ENCODE measurements at places on chromosomes 12 and 14. TPM values are rescaled to one million over a fixed set of nuclear protein-coding genes. Genes with fewer than 3 reads are reported as not detected.

GRCh38 chr14:20302042-20302755, 3.6 kb downstream of the TTC5 start:
- peaks cover 20% of the 10 kb centered on the region for H3K4me1 ChIP-seq
- no peak overlapping the region for H3K4me3 ChIP-seq
- peaks cover 23% of the 10 kb centered on the region for H3K36me3 ChIP-seq
- no peak overlapping the region for H3K27ac ChIP-seq
- no peaks in the 10 kb centered on the region for H3K27me3 ChIP-seq

DNA sequence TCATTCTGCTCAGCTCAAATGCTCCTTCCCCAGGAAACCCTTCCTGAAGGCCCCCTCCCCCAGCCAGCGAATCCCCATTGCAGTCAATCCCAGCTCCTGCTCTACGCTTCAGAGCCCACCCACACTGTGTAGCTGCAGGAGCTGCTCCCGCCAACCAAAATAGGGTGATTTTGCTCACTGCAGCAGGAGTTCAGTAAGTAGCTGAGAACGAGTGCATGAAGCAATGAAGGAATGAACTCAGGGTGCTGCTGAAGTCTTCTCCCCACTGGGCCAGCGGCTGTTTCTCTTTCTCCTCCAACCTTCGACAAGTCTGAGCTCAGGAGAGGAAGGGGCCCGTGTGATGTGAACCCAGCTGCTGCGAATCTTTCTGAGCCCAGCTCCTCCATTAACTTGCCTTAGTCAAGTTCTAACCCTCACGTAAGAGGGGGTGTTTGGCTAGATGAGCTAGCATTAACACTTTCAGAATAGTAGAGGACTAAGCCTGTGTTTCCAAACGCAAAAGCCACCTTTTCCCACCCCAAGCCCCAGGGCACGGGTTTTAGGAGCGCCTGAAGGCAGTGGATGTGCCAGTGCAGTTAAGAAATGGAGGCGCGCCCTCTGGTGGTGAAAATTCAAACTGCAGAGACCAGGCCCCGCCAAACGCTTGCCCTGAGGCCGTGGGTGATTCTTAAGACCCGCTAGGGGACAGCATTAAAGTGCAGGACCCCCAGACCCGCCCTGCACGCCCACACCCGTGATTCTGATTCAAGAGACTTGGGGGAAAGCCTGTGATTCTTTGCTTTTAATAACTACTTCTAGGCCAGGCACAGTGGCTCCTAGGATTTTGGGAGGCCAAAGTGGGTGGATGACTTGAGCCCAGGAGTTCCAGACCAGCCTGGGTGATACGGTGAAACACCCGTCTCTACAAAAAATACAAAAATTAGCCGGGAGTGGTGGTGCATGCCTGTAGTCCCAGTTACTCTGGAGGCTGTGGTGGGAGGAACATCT, 11.9 kb upstream of the SERPINA4 start:
- H3K27me3 ChIP-seq = peaks cover 21% of the 10 kb centered on the region
- no peak for DNase-seq
- H3K36me3 ChIP-seq = peaks cover 8% of the 10 kb centered on the region
- H3K4me1 ChIP-seq = no peaks in the 10 kb centered on the region

DNA sequence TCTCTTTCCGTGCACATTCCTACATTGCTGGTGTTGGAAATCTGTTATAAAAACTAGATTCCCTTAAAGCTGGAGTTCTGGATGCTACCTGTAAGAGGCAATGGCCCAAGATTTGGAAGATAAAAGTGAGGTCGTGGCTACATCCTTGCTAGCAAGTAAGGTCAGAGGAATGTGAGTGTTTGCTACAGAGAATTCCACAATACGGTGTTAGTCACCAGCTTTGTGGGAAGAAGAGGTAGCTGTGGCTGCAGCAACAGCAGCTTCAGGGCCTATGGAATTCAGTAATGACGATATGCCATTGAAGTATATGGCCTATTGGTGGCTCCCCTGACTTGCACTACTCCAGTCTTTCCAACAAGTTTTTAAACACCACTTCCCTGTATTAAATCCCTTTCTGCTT, 227.7 kb upstream of the TMEM260 start:
- peaks cover 20% of the 10 kb centered on the region for H3K36me3 ChIP-seq
- no peak for DNase-seq
- H3K27me3 ChIP-seq = no peaks in the 10 kb centered on the region

- DNase-seq = no peak
- H3K27me3 ChIP-seq = peaks cover 8% of the 10 kb centered on the region
- H3K4me1 ChIP-seq = peaks cover 51% of the 10 kb centered on the region
- H3K27ac ChIP-seq = peak overlapping the region; percentile 96
- H3K4me3 ChIP-seq = peak overlapping the region; percentile 68
Measured at GRCh38 chr12:22627371-22627770, 2.4 kb downstream of the ETNK1 start.

ARHGEF40 gene
- 0.99 TPM for polyA plus RNA-seq

GRCh38 chr12:107091989-107092641, 1.2 kb downstream of the CRY1 start:
- H3K27me3 ChIP-seq = peaks cover 4% of the 10 kb centered on the region
- H3K4me3 ChIP-seq = no peak overlapping the region
- H3K36me3 ChIP-seq = no peaks in the 10 kb centered on the region
- peak; percentile 45 for DNase-seq

Data from naive B cell (primary cell).